ENCODE measurements at places on chromosomes 7 and 10.
A peak's percentile ranks its signal among the peaks of the same experiment; 100 is the strongest.

DNA sequence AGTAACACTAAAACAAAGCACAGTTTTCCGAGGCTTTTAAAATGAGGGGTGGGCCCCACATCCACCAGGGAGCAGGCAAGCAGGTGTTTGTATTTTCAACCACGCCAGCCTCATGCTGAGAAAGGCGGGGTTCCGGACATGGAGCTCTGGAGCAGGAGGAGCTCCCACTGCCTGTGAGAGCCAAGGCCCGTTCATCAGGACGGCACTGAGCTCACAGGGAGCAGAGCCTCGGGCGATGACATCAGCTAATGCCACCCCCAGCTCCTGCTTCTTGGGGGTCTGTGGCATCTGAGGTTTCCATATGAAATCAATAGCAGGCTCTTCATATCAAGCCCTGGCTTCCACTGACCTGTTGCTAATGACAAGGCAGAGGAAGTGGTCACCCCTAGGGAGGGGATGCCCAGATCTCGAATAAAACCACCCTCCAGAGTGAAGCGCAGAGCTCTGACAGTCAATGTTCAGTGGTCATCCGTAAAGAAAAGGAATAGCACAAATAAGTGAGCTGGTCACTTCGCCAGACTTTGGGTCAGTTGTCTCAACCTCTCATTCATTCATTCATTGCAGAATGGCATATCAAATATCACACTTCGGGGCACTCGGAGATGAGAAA is 89.1 kb downstream of the TNS3 start:
- DNase-seq: no peak

GRCh38 chr10:34498821-34499220 is 316.3 kb downstream of the PARD3 start:
- no peak for DNase-seq

GRCh38 chr10:127881262-127881661 is 11.5 kb downstream of the CLRN3 start:
- DNase-seq: no peak

- DNase-seq: no peak
Measured at GRCh38 chr7:152354061-152354460, 81.7 kb downstream of the KMT2C start.

DNA sequence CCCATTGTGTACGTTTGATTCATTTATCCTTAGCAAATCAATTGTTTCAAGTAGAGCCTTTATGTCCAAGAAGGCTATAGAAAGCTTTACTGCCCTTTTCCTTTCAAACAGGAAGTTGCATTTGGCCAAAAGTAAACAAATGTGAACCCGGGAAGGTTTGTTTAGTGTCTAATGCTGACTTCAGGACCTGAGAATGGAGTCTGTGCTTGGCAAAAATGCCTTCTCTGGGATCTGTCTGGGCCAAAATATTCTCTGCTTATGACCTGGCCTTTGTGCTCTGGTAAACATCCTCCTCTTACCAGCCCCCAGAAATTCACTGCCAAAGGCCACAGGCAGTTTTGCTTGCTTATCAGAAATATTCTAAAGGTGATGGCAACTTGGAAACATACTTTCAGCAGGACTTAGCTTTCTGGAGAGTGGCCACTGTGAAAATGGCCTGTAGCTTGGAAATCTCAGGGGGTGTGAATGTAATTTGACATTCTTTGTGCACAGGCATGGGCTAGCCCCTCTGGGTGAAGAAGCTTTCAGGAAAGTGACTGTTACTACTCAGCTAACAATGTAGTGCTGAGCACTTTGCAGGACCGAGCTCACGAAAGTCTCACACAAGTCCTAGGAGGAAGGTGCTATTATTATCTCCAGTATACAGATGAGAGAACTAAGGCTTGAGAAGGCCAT is 199.5 kb downstream of the PTEN start:
- no peak for DNase-seq

DNA sequence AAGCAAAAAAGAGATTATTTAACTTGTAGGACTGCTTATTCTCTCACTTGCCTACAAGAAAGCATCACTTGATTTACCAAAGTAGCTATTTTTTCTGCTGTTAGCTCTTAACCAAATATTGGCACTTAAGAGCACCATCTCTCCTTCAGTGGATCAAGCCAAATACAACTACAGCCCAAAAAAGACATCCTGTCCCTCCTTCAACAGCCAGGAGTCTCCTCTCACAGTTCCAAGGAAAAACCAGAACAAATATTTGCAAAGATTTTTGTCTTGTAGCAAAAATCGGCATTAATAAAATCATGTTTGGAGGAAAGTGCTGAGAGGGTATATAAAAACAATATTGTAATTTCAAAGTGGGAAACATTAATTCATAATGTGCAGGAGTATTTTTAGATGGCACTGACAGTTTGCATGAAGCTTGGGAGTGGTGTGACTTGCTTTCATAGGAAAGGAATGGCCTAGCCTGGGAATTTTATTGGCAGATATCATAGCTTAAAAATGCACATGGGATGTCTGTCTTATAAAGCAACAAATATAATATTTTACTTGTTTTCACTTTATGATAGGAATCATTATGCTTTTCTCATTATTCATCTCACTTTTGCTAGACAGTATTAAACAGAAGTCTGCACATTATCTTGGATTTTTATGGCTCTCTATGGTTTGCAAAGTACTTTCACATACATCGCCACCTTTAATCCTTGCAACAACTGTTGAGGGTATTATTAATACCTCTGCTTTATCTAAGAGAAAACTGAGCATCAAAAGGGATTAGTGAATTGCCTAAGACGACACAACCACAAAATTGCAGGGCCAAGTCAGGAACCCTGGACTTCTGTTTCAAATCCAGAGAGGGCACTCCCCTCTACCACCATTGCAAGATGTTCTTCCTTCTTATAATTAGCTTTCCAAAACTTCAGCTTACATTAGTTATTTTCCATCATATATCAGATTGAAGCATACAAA is 103.5 kb downstream of the AGMO start:
- DNase-seq: no peak

- no peak for DNase-seq
Measured at GRCh38 chr7:22723181-22723601, 3.8 kb upstream of the IL6 start.

- DNase-seq: no peak
Measured at GRCh38 chr10:17443707-17444387, 10.5 kb downstream of the ST8SIA6 start.

- DNase-seq: no peak
Measured at GRCh38 chr7:25196132-25196896, 32.0 kb downstream of the NPVF start.

DNA sequence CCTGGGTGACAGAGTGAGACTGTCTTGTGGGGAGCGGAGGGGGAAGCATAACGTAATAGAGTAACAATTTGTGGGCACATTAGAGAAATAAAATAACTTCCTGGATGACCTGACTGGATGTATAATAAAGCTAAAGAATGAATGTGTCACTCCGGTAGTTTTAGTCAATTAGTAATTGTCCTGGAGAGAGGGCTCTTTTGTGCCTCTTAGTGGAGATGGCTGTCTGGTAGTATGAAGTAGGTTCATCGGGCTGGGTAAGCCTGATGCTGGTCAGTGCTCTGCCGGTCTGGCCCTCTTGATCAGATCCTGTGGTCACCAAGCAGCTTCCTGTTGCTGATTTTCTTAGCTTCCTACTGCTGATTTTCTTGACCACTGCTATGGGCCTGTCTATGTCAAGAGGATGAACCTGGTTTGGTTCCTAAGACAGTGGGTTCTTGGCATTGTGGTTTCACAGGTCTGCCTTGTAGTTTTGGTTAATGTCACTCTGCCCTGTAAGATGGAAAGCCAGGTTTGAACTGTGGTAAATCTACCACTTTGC is 34.1 kb downstream of the ZRANB1 start:
- DNase-seq: no peak

DNA sequence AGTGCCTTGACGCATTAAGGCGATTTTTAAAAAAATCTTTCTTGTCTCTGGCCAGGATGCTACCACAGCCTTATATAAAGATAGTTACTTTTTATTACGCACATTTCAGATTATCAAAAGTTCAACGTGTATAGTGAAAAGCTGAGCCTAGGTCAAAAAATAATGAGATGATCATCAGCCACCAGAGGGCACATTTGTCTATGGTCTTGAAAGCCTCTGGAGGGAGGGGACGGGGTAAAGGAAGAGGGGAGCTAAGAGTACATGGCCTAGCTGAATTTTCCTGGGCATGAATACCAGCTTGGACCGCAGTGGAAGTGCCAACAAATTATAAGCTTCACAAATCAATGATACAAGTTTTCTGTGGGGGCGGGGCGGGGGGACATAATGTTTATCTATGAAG is 285.9 kb upstream of the SMIM30 start:
- no peak for DNase-seq

DNA sequence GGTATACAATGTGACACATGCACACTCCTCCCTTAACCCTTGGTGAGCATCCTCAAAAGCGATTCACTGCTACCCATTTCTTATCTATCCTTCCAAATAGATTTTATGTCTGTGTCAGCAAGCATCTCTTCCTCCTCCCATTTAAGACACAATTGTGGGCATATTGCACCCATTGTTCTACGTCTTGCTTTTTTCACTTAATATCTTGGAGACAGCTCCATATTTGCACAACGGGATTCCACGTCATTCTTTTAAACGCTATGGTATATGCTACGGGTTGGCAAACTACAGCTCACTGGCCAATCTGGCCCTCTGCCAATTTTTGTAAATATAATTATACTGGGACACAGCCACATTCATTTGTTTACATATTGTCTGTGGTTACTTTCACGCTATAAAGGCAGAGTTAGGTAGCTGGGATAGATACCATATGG is 88.6 kb downstream of the RNF216 start:
- no peak for DNase-seq

- DNase-seq: no peak
Measured at GRCh38 chr10:129090618-129091366, 376.2 kb upstream of the MGMT start.

- no peak for DNase-seq
Measured at GRCh38 chr7:37038706-37039105, 314.4 kb upstream of the AOAH start.

- no peak for DNase-seq
Measured at GRCh38 chr10:29426420-29426819, 137.6 kb downstream of the LYZL1 start.

GRCh38 chr7:7175075-7175695 is 7.2 kb upstream of the C1GALT1 start:
- DNase-seq: no peak

- DNase-seq: no peak
Measured at GRCh38 chr10:122469848-122470247, 8.5 kb downstream of the HTRA1 start.

GRCh38 chr10:13517675-13518074 is 11.1 kb downstream of the BEND7 start:
- no peak for DNase-seq

DNA sequence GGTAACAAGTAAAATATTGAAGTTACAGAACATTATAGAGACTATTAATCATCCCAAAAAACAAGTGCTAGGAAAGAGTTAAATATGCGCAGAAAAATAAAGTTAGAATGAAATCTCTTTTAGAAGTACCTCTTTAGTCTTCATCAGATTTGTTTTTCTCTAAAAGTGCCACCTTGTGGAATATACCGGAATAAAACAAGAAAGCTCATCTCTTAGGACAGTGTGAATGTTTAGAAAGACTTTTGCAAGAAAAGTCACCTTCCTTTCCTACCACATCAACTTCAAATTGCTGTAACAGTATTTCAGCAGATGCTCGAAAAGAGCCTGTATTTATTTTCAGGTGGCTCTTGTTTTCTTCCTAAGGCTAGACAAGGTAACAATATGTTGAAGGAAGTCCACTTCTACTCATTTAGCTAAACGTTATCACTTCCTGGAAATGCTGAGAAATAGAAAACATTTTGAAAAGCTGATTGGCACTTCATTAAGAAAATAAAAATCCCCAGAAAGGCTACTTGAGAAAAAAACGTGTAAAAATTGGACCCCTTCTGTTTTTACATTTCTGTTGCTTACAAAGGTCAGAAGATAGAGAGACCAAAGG is 19.8 kb upstream of the FAM133B start:
- DNase-seq: no peak

DNA sequence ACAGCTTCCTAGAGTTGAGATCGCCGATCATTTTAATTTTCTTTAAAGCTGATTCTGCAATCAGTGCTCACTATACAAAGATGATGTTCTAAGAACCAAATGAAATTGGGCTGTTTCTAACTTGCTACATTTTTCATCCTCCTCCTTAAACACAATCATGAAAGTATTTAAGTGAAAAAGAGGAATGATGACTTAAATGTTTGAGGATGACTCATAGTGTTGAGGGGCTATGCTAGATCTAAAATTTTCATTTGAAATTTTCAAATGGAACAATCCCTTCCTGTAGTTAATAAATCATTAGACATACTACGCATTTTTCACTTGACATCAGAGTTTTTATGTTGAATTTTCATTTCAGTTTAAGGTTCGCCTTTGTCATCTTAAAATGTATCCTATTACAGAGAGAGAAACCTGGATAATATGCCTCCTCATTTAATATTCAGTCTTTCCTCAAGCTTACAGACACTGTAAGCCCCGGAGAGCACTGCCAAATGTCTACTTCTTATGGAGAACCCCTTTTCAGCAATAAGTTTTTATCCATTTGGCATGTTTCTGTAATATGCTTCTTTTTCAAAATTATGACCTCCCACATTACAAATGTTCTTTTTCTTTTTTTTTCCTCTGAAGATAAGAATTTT is 499.6 kb downstream of the MAGI2 start:
- DNase-seq: no peak

DNA sequence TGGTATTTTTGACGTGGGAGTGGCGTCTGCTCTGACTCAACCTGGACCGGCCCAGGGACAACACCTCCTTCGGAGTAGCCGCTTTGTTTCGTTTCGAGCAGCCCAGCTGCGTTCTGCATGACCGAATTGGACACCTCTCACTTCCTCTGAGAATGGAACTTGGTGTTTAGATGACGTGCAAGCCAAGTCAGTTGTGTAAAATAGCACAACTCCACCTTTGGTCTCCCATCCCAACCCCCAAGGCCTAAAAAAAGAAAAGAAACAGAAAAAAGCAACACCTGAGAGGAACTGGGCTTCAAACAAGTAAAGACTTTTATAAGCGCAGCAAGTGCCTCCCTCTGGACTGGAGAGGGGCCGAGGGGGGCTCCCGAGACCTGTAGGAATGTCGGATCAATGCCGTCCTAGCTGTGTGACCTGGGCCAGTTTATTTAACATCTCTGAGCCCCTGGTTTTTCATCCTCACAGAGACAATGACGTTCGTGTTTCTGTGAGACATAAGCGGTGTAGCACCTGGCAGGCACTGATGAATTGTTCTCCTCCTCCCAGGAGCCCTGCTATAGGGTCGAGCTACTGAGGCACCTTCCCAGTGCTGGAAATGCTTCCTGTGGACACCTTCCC is 52.0 kb upstream of the SMNDC1 start:
- DNase-seq: peak; percentile 78

DNA sequence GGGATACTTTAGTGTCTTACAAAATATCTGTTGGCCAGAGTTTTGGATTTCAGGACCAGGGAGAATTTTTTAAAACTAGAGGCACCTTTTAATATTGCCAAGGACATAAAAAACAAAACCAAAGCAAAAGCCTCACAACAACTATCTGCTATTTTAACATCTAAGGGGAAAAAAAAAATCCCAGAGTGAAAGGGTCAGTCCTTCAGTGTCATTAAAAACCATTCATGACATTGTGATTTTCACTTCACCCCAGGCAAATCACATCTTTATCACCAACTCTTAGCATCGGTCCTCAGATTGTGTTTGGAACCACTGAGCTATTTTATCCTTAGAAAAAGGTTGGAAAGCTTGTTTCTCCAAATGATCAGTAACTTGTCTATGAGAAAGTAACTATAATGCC is 10.7 kb downstream of the CEP41 start:
- DNase-seq: no peak
